Activated naive CD4-positive, alpha-beta T cell treated with Interleukin-2 at 50 U/mL for 16 hours (primary cell): ENCODE measurements at places on chromosomes 13 and 19.

- no peak for DNase-seq
These were observed 537.6 kb downstream of the KLF5 start for GRCh38 chr13:73596382-73596781.

- peak; percentile 33 for DNase-seq
These were observed 22.4 kb upstream of the ARHGEF18 start for GRCh38 chr19:7326105-7326877.

- no peak for DNase-seq
These were observed 11.8 kb downstream of the DAPK3 start for GRCh38 chr19:3958836-3959765.

DNA sequence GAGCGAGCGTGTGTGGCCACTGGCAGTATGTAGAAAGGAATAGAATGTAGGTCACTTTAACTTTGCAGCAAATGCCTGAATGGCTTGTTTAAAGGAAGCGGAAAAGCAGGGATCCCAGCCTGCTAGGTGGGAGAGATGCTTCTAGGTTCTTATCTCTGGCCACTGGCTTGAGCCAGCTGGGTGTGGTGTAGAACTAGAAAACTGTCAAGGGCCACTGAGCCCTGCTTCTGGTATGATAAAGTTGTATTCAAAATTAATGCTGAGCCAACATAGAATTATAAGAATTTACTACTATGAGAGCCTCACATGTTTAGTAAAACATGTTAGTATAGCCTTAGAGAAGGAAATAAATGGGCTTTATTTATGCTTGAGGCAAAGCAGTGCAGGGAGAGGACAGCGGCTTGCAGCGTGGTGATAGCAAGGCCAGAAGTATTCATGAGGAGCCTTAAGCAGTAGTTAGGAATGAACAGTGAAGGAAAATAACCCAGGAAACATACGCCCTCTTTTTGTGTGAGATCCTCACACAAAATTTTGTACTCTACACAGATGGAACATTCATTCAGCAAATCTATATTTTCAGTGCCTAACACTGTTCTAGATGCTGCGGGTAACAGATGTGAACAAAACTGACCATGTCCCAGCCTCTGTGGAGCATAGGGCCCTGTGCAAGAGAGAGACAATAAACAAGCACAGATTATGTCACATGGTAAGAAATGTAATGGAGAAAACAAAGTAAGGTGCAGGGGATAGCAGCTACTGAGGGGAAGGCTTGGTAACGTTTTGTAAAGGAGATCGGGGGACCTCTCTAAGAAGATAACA is 863.2 kb downstream of the DIAPH3 start:
- no peak for DNase-seq

- DNase-seq, result peak; percentile 12
These were observed 111.8 kb downstream of the SACS start for GRCh38 chr13:23321535-23322241.

GRCh38 chr13:19984430-19985218 is 26.1 kb downstream of the ZMYM2 start:
- DNase-seq, result no peak

DNA sequence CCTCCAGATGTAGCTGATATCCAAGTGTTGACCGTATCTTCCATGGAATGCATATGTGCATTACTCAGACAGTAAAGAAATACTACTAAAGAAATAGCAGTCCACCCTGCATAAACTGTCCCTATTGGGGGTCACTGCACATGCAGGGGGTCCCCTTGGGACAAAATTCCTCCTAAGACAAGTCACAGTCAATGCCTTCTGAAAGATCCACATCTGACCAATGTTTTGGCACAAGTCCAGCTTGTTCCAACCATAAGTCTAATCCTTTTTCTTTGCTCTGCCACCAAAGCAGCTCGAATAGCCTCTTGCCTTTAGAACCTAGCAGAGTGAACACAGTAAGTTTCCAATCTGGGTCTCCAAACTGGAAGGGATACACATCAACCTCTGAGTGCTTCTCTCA is 87.9 kb downstream of the DIAPH3 start:
- no peak for DNase-seq

DNA sequence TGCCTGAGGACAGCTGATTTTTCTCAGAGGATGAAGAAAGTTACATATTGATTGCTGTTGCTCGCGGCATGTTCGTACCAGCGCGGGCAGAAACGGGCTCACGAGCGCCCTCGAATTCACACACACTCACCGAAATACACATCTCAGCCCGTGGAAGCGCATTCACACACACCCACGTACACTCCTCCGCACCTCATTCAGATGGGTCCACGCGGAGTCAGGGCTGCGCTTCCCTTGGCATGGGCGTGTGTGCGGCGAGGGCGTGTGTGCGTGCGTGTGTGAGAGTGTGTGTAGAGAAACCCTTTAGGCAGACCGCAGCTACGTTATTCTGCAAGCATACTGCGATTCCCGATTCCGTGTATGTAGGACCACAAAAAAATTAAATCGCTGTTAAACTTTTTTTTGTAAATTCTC is 2.1 kb upstream of the PCDH17 start:
- no peak for DNase-seq
